Right atrium auricular region (tissue), 2 donors: ENCODE measurements at places on chromosomes 6 and 20.
A peak's percentile ranks its signal among the peaks of the same experiment; 100 is the strongest.

DNA sequence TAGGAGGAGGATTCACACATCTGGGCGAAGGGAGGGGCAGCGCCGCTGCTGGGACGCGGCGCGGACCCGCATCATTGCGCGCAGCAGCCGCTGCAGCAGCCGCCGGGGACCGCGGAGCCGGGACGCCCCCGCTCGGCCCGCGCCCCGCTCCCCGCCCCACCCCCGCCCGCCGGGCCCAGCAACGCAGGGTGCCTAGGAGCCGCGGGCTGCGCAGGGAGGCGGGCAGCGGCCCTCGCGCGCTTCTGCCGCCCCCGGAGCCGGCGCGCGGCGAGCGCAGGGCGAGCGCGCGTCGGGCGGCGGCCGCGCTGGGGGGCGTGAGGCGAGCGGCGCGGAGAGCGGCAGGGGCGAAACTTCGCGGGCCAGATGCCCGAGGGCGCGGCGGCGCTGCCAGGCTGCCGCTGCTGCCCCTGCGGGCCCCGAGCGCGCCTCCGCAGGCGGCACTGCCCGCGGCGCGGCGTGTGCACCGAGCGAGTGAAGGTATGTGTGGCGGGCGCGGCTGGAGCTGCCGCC is at the start of gene NKAIN2:
TSS of gene NKAIN2 (plus strand) at position 362 of the 510 bp plus-strand sequence.
- DNase-seq: no peak

DNA sequence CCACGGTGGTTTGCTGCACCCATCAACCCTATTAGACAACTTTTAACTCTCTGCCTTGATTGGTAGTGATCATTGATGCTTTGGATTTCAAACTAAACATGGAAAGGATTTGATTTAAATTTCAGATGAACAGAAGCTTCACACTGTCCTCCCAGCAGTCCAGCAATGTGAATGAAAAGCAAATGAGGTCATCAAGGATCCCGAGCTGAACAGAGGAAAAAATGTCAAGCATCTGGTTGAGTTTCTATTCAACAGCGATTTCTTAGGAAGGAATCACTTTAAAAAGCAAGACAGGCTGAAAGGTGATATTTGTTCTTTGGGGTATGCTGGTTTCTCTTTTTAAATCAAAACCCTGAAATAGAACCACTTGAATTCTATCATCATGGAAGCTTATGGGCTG is 10.6 kb upstream of the SAMD3 start:
- DNase-seq: no peak

GRCh38 chr6:106275692-106276091 is 49.9 kb downstream of the ATG5 start:
- DNase-seq: no peak

DNA sequence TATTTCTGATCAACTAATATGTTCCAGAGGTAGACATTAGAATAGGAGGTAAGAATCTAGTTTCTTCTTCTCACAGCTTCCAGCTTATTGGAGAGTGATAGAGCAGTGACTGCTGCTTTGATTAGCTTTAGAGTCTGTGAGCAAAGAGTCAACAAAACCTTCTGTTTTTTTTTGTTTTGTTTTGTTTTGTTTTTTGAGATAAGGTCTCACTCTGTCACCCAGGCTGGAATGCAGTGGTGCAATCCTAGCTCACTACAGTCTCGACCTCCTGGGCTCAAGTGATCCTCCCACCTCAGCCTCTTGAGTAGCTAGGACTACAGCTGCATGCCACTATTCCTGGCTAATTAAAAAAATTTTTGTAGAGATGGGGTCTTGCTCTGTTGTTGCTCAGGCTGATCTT is 39.3 kb downstream of the TSBP1 start:
- DNase-seq: no peak

DNA sequence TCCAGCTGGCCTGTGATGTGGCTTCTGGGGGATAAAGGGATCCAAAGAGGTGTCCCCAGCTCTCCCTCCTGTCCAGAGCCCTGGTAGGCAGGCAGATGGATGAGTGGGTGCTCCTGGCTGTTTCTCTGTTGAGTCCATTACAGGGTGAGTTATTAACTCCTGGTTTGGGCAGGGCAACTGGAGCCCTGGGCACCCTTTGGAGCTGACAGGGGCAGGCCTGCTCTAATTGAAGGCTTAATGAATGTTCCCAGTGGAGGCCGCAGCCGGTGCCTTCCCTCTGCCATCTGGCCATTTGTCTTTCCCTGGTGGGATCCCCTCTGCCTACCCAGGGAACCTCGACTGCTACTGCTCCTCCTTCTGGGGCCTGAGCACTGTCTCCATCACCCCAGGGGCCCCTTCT is 44.7 kb upstream of the MLN start:
- DNase-seq: no peak

DNA sequence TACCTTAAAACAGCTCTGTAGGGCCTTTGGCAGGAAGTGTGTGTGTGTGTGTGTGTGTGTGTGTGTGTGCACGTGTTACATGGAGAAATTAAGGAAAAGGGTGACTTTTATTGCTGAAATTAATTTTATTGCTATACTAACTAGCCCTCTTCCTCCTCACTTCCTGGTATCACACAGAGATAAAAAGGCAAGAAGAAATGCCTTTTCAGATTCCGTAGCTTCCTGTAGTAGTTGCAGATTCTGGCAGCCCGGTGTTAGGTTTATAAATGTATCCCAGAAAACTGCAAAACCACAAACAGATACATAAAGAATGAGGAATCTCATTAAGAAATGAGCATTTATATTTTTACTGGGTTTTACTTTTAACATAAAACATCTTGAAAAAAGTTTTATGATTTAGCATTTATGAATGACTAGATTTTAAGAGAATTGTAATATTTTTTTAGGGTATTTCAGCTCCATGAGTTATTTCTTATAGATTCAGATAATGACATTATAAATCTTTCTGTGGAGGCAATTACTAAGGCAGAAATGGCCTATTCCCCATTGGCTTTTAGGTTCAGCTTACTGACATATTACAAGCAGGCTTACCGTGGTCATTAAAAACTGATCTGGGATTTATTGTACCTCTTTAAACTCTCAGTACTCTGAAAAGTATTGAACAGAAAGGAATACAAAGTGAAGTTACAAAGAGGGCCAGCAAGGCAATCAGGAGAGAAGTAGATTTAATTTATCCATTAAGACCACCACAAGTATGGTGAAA is 249.1 kb upstream of the TSHZ2 start:
- DNase-seq: no peak

DNA sequence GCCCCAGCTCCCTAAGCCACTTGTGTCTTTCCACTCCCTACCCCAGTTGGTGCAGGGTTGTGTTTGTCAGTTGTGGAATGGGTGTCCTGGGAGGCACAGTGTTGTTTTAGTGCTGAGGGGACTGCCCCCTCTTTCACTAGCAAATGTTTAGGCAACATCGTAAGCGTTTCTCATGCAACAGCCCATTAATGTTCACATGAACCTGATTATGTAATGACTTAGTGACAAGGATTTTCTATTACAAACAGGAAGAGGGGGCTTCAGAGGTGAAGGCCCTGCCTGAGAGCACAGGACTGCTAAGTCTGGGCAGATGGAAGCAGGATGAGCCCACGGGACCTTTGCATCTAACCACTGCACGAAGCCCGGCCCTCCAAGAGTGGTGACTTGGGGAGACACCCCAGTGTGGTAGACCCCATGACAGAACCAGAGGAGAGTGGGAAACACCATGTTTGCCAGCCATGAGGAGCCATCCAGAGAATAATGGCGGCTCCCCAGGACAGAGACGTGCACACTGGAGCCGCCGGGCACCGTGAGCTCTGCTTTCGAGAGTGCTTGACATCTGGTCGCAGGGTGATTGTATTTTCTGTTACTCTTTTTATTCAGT is 339.7 kb downstream of the THBS2 start:
- DNase-seq: no peak

GRCh38 chr6:137115658-137116057 is 57.8 kb downstream of the IL22RA2 start:
- no peak for DNase-seq

GRCh38 chr6:132760256-132760655 is 2.6 kb upstream of the VNN2 start:
- no peak for DNase-seq

GRCh38 chr20:32777177-32777956 is 15.2 kb downstream of the DNMT3B start:
- no peak for DNase-seq

- DNase-seq: no peak
Measured at GRCh38 chr20:6673071-6673470, 94.4 kb upstream of the BMP2 start.

- no peak for DNase-seq
Measured at GRCh38 chr6:4967301-4968030, 36.4 kb downstream of the RPP40 start.

- DNase-seq: no peak
Measured at GRCh38 chr20:51886341-51886740, 84.0 kb upstream of the SALL4 start.

DNA sequence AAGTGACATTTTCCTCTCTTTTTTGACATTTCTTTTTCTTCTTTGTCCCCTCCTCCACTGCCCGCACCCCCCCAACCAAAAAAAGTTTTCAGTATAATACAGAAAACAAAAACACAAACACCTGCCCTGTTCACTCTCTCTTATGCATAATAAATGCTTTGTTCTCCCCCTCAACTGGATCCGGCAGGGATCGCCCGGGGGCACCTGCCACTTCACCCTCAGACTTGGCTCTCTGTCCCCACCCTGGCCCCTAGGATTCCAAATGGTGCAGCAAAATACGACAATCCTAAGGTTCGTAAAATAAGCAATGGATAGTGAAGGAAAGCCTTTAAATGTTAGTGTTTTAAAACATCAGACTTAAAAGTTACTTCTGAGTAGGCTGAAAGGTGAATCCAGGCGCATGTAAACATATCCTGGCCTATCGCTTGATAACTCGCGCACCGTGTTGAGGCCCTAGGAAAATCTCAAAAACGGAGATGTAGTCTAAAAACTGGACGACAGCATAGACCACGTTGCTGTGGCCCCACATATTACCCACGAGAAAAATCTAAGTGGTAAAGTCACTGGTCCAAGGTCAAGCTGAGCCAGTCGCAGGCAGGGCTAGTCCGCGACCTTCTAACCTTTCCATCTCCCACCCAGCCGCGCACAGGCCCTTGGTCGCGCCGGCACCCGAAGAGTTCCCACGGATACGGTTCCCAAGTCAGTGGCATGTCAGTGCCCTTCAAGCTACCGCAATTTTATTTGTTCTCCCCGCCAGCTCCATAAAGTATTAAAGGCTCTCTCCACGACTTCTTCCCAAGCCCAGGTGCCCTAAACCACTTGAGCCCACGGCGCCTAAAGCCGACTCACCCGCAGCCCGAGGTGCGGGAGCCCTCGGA is 130.8 kb downstream of the OGFRL1 start:
- no peak for DNase-seq

DNA sequence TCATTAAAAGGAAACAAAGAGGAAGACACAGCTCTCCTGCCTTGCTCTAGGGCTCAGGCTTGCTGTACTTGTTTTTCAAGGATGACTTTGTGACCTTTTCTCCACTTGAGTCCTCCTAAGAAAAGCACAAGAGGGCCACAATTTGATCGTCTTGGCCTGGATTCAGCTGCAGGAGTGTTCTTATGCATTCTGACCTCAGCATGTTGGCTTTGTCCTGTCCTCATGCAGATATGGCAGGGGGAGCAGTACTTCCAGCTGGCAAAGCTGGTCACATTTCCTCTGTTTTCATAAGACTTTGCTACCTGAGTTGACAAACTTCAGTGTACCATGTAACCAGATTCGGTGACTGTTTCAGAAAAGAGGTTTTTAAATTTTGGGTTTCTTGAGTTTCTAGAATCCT is 30.8 kb downstream of the KDM1B start:
- DNase-seq: no peak

GRCh38 chr6:157420497-157420896 is 39.5 kb downstream of the ZDHHC14 start:
- no peak for DNase-seq

DNA sequence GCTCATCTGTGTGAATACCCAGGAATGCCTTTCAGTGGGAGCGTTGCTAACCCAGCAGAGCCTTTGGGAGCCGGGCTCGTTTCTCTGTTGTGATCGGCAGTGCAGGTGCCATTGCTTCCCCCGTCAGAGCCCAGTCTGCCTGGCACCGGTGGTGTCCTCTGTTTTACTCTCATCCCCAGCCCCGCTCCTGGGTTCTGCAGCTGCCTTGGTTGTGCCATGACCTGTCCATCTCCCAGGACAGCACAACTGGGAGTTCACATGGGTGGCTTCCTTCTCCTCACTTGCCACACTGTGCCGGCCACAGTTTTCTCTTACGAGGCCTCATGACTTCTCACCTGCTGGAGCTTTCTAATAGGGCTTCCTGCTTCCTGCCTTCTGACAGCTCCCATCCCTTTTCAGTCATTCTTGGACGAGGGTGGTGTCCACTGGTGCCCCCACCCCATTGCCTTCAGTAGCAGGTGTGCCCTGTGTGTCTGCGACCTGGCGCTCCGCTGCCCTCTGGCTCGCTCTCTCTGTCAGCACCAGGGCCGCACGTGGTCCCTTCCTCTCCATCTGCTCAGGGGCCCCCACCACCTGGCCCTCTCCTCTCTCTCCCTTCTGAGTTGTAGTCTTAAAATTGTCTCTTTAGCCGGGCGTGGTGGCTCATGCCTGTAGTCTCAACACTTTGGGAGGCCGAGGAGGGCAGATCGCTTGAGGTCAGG is 110.9 kb downstream of the RPP40 start:
- DNase-seq: no peak

GRCh38 chr6:81450180-81450579 is 302.3 kb downstream of the TENT5A start:
- DNase-seq: no peak

DNA sequence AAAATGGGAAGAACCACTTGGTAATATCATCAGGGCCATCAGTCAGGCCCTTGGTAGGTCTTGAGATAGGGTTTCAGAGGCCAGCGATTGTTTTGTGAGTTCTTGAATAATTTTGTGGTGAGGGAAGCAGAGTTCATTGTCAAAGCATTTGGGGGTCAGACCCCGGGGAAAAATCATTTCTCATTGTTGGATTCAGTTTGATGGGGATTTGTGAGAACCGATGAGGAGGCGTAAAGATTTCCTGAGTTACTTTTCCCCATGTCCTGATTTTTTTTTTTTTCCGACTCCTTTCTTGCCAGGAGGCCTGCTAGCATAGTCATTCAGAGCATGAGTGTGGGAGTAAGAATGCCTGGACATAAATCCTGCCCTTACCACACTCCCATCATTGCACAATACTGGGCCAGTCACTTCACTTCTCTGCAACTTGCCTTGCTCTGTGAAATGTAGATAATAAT is 60.3 kb downstream of the TSHZ2 start:
- peak; percentile 72 for DNase-seq

DNA sequence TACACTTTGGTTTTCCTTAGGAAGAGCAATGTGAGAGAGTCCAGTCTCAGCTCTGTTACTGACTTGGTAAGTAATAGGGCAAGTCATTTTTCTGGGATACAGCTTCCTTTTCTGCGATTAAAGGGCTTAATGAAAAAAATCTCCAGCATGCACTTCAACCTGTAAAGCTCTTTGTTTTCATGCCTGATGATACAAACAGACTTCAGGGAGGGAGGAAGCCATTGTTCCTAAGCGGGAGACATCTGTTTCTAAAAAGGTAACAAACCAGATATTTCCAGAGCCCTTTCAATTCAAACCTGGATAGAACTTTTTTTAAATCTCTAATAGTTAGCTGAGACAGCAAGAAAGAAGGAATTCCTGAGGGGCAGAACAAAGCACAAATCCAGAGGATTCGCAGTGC is 5.2 kb upstream of the CASS4 start:
- DNase-seq: no peak
